ENCODE measurements at places on chromosomes 7 and 10.

GRCh38 chr10:113499806-113500205, 53.0 kb upstream of the HABP2 start:
- DNase-seq: no peak

- no peak for DNase-seq
These were observed 237.5 kb upstream of the GNAI1 start for GRCh38 chr7:79897166-79897565.

DNA sequence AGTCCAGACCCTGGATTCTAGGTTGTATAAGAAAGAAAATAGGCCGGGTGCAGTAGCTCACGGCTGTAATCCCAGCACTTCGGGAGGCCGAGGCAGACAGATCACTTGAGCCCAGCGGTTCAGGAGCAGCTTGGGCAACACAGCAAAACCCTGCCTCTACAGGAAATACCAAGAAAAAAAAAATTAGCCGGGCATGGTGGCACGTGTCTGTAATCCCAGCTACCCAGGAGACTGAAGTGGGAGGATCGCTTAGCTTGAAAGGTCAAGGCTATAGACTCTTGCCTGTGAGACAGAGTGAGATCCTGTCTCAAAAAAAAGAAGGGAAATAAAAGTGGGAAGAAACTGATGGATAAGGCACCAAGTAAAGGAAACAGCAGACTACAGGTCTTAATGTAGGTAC, 287.9 kb upstream of the KLF14 start:
- DNase-seq: no peak

DNA sequence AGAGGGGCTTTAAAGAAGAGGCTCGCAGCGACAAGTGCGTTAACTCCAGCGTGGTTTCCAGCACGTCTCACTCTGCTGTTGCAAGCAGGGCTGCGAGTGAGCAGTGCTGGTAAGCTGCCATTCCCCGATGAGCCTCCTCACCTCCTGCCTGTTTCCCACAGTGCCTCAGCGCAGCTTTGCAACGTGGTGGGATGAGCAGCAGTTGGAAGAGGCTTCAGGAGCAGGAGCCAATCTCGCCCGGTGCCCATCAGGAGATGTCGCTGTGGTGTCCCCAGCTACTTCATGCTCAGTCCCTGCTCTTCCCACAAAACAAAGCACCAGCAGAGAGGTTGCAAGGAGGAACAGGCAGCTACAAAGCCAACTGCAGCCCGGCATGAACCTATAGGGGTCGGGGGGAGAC, 2.4 kb upstream of the ADARB2 start:
- DNase-seq: peak; percentile 51

GRCh38 chr7:90191648-90192047, 19.9 kb upstream of the STEAP2 start:
- no peak for DNase-seq

GRCh38 chr7:106480161-106480579, 180.8 kb downstream of the CCDC71L start:
- DNase-seq: no peak

DNA sequence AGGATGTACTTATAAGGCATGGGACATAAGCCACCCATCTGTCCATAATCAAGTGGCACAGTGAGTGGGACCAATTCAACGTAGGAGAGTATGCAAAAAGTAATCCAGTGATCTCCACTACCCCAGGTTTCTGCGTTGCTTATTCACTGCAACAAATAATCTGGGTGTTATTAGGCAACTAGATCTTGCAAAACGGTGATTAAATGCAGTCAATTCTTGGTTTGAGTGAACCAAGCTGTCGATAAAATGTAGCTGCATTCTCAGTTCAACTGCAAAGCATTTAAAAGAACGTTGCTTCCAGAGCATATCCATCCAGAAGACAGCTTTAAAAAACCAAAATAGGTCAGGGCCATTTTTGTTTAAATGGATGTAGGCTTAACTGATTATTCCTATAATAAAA, 5.0 kb downstream of the LSMEM1 start:
- DNase-seq: no peak

GRCh38 chr7:88758381-88759229, 895 bp upstream of the ZNF804B start:
- DNase-seq: peak; percentile 15

- no peak for DNase-seq
These were observed 190.1 kb upstream of the RNF32 start for GRCh38 chr7:156450473-156450872.

DNA sequence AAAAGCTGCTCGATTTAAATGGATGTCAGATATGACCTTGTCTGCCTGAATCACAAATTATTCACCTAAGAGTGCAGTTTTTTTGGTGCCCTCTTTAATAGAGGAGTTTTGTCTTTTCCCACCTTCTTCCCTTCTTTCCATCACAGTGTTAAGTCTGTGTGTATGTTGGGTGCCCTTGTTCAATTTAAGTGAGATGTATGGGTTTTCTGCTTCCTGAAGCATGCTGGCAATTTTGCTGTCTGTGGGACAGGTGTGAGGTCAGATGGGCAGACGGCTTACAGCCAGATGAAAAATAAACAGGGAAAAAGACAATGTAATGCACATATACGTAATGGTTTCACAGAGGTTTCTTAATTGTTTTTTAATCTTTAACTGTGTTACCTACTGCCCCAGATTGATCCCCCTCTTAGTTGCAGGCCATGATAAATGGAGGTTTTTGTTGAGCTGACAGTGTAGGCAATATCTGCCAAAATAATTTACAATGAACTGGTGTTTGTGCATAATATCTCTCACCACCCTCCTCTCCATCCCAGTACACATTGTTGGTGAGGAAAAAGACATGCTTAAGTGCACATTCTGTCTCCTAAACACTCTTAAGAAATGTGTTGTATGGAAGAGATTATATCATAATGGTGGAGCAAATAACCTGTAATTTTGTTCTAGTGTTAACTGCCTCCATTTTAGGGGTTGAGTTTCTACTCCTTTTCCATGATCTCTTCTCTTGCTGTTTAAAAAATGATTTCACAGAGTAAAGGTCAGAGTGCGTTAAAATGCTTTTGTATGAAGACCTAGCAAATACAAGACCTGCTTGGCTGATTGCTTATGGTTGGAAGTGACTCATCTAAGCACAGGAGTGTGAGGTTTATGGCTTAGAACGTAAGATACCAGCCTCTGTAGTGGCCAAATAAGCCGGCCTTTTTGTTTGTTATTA, 123.9 kb downstream of the LRRC4 start:
- DNase-seq: no peak

GRCh38 chr7:139830292-139830691, 1.2 kb downstream of the TBXAS1 start:
- DNase-seq: no peak

- DNase-seq: peak; percentile 2
These were observed 26.5 kb upstream of the CNTNAP2 start for GRCh38 chr7:146090023-146090645.

DNA sequence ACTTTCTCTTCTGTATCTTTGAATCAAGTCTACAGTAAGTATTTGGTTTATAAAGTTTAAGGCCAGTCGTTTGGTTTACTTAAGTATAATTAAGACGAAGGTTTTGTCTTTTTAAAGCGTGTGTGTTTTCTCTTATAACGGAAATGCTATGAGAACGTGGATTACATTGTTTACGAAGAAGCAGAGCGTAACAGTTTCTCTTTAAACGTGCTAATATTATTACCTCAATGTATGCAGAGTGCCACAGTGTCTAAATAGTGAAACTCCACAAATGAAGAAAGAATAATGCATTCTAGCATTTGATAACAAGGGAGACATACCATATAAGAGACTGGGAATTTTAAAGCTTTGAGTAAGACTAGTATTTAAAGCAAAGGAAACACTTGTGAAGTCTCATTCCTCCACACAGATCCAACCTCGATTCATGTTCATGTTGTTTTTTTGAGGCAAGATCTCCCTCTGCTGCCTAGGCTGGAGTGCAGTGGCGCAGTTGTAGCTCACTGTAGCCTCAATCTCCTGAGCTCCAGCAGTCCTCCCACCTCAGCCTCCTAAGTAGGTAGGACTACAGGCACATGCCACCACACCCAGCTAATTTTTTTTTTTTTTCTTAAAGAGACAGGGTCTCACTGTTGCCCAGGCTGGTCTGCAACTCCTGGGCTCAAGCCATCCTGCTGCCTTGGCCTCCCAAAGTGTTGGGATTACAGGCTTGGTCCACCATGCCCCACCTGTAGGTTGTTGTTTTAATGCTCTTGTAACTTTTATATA, 75.1 kb downstream of the ANKRD61 start:
- peak; percentile 30 for DNase-seq

DNA sequence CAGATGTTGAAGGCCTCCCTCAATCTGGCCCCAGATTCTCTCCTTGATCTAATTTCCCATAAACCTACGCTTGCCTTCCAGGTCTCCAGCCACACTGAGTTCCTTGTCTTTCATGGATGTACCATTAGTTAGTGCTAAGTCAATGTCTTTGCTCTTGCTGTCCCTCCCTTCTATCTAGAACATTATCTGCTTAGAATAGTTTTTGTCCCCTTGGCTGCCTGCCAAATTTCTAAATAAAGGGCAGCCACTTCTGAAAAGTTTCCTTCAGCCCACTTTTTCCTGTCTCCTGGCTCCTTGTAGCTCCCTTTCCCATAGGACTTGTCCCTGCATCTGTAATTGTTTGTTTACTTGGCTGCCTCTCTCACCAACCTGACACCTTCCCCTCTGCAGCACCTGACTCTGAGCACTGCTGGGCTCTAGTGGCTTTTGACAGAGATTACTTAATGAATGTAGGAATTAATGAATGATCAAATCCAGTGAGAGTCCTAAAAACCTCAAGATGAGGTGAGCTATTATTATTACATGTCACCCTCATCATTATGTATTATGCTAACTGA, 58.3 kb downstream of the CXCL12 start:
- DNase-seq: no peak

DNA sequence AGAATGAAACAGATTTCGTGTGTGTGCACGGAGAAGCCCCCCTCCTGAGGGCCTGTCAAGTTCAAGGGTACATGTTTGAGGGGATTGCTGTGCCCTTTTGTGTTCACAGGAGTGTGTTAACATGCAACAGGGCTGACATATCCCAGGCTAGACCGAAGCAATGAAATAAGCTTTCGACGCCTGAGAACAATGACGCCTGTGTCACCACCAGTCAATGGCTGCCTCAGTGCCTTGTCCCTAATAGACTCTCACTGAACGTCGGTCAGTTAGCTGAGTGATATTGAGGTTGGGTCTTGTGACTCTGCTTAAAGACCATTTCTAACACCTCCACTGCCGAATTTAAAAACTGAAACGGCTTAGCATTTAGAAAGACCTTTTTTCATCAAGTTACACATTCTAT, 175.2 kb upstream of the TCF7L2 start:
- peak; percentile 58 for DNase-seq

- DNase-seq: no peak
These were observed 18.8 kb upstream of the MET start for GRCh38 chr7:116653204-116653603.
